ENCODE measurements at places on chromosomes 3 and 15.

DNA sequence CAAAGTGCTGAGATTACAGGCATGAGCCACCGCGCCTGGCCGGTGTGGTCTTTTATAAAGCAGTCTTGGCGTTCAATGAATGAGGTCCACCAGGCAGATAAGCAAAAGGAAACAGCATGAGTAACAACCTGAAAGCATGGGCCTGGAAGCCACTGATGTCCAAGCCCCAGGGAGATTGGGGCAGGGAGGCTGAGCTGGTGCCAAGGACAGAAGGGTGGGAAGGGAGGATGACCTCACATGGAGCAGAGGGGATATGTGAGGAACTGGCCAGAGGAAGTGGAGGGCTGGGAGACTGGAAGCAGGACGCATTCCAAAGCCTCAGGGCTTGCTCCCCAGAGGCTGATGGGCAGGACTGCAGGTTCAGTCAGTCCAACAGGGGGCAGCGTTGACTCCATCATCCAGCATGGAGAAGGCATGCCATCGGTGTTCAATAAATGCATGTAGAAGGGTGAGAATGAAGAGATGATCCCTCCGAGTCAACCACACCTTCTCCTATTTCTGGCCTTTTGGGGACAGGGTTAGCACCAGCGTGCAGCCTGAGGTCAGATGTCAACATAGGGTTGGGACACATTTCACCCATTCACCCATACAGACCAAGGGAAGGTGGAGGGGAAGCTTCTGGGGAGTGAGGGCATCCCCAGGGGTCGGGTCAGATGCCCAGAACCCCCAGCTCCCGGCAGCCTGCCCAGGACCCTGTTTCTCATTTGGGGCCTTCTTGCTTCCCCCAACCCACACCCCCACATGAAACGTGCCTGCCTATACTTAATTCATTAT is 14.8 kb downstream of the MYL3 start:
- no peak for DNase-seq

GRCh38 chr3:66322436-66322835 is 101.6 kb downstream of the SLC25A26 start:
- no peak for DNase-seq

DNA sequence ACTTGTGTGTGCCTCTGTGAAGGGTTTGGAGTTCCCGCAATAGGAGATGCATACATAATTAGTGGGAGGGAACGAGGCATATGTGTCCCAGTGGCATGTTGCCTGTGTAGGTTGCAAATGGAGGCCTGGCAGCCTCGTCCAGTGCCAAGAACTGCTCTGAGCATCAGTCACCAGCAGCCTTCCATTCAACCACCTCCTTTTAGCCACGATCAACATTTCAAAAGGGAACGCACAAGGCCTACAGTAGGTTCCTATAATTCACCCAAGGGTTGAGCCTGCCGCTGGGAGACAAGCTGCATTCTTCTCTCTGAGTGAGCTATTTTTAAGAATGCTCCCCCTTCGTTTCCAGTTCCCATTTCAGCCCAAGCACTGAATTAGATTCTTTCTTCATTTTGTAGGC is 78.8 kb upstream of the CTNNB1 start:
- no peak for DNase-seq

- no peak for DNase-seq
Measured at GRCh38 chr3:193842029-193842798, 249.2 kb downstream of the OPA1 start.

DNA sequence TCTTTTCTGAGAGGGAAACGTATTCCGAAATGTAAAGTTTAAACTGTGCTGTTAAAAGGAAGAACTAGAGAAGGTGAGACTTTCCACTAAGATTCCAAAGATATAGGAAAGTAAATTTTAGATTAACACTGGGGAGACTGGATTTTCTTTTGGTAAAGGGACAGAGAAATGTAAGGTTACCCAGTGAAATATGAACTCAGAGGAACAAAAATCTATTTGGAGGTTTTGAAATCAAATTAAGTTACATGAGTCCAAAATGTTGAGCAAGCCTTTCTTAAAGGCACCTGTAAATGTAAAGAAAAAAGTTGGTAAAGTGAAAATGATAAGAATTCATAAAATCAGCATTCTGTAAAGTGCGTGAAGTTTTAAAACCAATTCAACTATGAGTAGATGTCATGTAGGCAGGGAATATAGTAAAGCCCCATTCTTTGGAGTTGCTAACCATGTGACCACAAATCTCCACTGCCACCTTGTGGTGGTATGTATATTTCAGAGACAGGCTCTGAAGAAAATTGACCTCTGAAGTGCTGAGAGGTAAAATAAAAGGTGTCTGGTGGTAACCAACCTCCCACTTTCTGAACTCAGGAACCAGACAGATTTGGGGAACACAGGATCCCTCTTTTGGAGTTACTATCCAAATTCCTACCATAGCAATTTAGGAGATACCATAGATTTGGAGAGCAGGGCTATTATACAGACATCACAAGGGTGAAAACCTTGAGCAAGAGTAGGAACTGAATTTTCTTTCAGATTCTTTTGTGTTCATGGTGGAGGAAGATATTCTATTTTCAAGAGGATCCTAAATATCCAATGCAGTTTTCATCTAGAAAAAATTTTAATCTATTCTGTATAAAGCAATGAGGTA is 215.3 kb downstream of the ROBO2 start:
- peak; percentile 16 for DNase-seq

- DNase-seq, result no peak
Measured at GRCh38 chr3:50254577-50255250, 14.2 kb upstream of the SEMA3B start.

DNA sequence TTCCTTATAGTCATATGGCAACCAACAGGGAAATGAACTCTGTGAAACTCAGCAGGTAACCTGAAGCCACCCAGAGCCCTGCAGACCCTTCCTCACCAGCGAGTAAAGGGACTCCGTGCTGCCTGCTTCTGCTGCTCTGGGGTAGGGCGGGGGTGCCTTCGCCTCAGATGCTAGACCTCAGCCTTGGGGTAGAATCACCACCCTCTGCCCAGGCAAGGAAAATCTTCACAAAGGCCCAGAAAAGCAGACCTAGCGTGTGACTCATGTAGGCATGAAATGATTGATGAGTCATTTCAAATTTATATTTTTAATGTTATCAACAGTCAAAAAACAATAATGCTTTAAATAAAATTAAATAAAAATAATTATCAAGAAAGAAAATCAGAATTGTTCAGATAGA is 6.6 kb downstream of the STIMATE start:
- DNase-seq, result no peak

DNA sequence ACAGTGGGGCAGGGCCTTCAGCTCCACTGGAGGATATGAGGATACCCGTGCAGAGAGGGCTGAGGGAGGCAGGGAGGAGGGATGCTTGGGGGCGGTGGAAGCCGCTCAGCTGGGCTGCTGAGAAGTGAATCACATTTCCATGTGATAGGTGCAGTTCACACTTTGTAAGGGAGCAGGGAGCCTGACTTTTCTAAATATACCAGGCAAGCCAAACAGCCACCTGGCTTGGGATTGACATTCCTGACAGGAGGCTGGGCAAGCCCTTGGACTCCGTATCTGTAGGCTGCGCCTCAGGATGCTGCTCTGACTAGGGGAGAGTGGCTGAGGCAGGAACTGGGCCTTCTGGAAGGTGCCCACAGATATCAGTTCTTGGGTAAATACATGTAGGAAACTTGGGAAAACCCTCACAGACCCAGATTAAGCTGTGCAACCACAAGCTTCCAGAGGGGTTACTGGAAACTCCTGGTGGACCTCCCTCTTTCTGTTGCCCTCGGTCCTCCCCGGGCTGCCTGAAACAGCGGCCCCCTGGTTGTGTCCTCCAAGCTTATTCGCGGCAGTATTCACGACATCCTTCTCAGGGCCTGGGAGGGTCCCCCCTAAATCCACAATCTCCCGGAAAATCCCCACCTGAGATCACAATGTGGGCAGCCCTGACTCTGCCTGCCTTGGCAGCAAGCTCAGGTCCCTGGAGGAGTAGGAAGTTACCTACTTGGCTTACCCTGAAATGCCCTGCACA is 33.0 kb upstream of the ADCY5 start:
- no peak for DNase-seq

DNA sequence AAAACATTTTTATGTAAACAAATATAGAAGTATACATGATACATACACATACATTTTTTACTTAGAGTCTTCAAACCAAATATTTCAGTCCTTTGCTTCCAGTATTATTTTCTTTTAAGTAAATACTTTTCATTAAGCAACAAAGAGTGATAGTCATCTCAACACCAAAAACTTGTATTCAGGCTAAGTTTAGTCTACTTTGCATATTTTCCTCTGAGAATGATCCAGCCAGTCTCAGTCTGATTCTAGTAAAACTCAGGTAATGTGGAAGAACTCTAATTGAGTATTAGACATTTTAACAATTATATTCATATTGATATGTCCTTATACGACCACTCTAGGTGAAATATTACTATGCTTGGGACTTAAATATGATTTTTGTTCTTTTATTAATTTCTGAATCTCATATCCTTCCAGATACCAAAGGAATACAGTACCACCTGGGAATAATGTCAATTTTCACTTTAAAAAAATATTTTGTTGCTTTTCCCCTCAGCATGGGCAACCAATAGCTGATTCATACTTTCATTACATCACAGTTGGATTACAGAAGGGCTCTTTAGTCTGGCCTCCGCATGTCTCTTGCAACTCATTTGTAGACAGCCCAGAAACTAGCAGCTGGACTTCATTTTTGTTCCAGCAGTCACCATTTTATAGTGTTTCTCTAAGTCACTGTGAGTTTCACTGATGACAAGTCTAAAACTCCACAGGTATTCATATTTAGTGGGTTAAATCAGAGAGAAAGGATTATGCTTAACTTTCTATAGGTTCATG is 390.4 kb downstream of the ZBTB20 start:
- DNase-seq, result no peak

DNA sequence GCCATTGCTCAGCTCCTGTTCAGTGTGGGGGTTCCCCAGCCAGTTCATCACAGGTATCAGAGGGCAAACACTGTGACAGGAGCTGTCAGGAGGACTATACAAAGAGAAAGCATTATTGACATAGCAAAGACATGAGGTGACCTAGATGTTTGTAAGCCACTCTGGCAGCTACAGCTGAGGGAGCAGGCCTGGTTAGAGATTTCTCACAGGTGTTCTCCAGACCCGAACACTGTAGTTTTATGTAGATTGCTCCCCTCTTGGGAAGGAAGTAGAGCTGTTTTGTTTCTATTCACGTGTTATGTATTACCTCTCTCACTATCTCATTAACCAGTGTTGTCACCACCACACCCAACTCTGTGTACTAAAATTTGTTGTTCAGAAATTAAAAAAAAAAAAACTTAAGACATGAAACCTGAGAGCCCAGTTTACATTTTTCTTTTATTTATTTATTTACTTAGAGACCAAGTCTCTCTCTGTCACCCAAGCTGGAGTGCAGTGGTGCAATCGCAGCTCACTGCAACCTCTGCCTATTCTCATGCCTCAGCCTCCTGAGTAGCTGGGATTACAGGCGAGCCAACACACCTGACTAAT is 123.7 kb downstream of the RBPMS2 start:
- DNase-seq, result no peak

- DNase-seq, result no peak
Measured at GRCh38 chr3:122961146-122961545, 66.4 kb downstream of the SEMA5B start.

- DNase-seq, result no peak
Measured at GRCh38 chr15:91599261-91599660, 254.2 kb upstream of the SLCO3A1 start.

GRCh38 chr3:196641333-196642054 is 2.0 kb downstream of the NRROS start:
- no peak for DNase-seq

Measured in NCI-H1694 (cell line).